HFFc6 (cell line): ENCODE measurements at places on chromosomes 5 and 9.

- DNase-seq, result peak; percentile 67
Observed at GRCh38 chr5:132458651-132459030, 31.9 kb downstream of the IRF1 start.

GRCh38 chr5:1376981-1377380 is 32.1 kb upstream of the CLPTM1L start:
- DNase-seq, result no peak

DNA sequence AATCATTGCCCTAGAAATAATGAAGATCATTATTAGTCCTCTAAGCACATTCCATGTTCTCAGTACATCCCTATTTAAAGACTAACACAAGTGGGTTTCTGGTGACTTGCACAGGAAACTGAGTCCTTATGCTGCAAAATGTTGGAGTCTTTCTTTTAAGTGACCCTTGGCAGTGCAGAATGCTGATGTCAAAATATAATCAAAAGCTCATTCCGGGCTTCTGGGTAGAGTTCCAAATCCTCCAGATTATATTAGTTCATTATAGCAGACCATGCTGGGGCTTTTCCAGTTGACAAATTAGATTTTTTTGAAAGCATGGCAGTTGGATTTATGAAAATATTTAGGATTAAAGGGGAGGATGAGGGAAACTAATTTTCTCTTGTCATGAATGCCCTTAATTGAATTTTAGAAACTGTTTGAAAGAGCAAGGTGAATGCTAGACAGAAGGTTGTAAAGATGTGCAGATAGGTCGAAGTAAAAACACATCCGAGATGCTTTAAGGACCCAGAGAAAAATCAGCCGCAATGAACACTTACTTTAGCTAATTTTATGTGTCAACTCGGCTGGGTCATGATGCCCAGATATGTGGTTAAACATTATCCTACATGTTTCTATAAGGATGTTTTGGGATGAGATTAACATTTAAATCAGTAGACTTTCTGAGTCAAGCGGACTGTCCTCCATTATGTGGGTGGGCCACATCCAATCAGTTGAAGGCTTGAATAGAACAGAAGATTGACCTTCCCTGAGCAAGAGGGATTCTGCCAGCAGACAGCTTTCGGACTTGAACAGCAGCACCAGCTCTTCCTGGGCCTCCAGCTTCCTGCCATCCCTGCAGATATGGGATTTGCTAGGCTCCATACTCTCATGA is 88.7 kb downstream of the DAP start:
- DNase-seq, result no peak

- no peak for DNase-seq
Observed at GRCh38 chr9:116549786-116550660, 137.1 kb upstream of the TRIM32 start.

DNA sequence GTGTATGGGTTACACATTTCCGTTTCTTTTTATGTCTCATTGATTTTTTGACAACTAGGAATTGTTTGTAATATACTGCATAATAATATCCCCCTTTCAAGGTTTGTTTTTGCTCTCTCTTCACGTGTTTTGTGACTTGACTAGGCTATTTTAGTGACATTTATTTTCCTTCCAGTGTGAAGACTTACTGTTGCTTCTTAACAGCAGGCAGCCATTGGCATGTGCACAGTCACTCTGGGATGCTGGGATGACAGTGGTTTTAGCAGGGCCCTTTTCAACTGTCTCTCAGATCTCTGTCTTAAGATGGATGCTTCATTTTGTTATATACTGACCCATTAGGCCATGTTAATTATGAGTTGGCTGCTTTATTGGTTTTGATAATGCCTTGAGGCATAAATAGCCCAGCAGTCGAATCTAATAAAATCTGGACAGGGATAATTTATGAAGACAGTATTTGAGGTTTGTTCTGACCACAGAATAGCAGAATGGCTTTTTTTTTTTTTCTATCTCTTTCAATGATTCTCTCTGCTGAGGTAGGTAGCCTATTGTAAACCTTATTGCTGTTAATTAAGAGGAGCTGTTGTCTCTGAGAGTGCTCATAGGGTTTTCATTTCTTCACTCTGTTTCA is 536.0 kb downstream of the GABRG2 start:
- DNase-seq, result no peak

DNA sequence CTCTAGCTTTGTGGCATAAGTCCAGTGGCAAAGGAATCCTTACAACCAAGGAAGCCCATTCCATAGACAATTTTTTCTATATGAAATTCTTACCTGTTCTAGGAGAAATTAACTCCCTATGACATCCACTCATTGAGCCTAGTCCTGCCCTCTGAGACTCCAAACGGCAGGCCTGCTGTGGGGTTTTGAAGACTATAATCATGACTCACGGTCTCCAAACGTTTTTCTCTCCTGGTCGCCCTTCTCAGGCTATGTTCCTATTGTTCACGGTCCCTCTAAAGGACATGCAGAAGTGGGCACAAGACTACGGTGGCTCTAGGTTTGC is 611 bp downstream of the EXOSC3 start:
- no peak for DNase-seq

DNA sequence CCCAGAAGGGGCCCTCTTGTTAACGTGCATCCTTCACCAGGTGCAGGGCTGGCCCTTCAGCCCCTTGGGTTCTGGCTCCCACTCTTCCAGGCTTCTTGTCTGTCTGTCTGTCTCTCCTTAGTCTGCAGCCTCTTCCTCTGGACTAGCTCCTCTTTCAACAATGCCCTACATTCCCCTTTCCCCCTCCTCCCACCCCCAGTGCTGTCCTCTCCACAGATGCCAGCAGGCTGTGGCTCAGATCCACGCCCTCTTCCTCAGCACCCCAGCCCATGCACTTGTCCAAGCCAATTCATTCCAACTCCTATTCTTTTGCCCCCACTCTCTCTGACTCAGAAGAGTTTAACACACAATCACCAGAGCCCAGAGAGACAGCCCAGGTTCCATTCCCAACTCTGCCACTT is 45.2 kb upstream of the ALDH1B1 start:
- no peak for DNase-seq

DNA sequence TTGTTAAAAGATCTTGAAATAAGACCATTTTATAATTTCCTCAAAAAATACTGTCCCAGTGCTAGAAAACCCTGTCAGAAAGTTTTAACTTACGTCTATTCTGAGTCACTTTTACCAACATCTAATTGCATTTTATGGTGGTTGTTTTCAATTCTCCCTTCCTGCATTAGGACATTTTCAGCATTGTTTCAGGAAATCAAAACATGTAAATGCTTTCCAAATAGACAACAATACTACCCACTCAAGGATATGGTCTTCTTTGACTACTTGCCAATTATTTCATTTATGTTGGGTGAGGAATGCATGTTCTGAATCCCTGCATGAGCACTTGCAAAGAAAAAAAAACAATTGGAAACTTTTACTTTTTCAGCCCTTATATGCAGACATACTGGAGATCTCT is 284.6 kb upstream of the PDE4D start:
- DNase-seq, result no peak

GRCh38 chr9:114804505-114804904 is 1.3 kb downstream of the TNFSF15 start:
- DNase-seq, result peak; percentile 83

- peak; percentile 5 for DNase-seq
Observed at GRCh38 chr5:156824800-156825199, 25.3 kb upstream of the PPP1R2B start.

- no peak for DNase-seq
Observed at GRCh38 chr5:13553896-13554295, 390.6 kb downstream of the DNAH5 start.

GRCh38 chr5:132589467-132589866 is 32.7 kb downstream of the RAD50 start:
- no peak for DNase-seq

DNA sequence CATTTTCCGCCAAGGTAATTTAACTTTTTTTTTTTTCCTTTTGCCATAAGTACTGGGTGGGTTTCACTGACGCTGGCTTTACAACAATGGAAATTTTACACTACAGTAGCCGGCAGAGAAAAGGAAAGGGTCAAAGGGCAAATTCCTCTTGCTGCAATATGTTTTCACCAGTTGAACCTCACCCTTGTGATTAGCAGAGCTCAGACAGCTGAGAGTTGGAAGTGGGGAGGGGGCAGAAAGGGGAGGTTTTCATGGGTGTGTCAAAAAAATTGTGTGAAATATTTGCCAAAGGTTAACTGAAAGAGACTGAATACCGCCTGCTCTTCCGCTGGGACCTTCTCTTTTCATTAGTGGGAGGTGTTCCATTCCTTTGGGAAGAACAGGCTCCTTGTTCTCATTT is 296.9 kb downstream of the ADAMTS6 start:
- DNase-seq, result no peak

DNA sequence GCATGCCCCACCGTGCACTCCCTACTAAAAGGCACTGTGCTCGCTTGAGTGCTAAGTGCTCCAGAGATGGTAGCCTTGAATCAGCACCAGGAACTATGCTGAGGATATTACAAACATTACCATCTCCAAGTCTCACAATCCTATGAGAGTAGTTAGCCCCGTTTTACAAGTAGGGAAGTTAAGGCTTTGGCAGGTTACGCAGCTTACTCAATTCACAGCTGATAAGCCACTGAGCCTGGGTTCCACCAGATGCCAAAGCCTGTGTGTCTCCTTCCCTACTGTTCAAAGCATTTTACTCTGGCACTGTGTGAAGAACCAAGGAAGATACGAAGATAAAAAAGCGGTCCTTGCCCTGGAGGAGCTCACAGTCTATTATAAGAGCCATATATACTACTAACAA is 216.2 kb downstream of the EBF1 start:
- DNase-seq, result no peak

GRCh38 chr5:31270396-31270795 is 76.9 kb downstream of the CDH6 start:
- DNase-seq, result no peak

GRCh38 chr5:56479696-56480077 is 246.6 kb upstream of the ANKRD55 start:
- DNase-seq, result no peak

DNA sequence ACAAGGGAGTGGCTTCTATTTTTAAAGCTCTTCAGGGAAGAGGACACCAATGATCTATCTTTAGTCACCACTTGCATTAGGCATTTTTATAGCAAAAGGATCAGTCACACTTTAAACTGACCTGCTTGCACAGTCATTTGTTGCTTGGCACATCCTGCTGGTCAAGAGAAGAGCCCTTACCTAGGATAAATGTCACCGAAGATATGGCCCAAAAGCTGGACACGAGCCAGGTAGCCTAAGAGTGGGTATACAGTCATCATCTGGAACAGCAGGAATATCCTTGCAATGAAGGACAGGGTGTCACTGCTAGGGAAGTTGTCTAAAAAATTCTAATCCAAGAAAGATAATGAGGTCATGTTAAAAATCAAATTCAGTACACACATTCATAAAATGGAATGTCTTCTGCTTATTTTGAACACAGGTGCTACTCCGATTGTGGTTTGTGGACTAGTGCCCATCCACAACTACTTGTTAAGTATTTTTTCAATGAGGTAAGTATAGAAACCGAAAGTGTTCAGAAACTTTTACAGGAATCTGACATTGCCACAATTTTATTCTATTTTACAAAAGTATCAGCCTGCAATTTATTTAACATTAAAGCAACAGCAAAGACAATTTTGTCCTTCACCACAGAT is 78.4 kb downstream of the SLC38A9 start:
- DNase-seq, result peak; percentile 74

- no peak for DNase-seq
Observed at GRCh38 chr9:125908136-125908535, 161.0 kb downstream of the PBX3 start.

DNA sequence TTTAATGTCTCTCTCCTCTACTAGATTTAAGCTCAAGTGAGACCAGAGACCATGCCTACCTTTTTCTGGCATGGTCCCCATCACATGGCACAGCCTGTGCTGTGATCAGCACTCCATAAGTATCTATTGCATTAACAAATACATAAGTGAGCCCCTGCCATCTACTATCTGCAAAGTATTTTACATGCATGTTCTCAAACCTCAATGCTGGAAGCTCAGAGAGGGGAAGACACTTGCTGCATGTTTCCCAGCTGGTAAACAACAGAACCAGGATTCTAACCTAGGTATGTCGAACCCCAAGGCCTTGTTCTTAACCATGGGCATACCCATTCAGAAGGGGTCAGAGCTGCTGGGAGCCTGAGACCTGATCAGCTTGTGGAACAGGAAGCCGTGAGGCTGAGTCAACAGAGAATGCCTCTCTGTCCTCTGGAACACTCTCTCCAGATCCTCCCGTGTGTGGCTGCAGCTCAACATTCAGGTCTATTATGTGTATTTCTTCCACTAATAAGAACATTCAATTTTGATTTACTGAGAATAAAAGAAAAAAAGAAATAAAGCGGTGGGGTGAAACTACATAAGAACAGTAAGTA is 232.5 kb upstream of the MSX2 start:
- no peak for DNase-seq

DNA sequence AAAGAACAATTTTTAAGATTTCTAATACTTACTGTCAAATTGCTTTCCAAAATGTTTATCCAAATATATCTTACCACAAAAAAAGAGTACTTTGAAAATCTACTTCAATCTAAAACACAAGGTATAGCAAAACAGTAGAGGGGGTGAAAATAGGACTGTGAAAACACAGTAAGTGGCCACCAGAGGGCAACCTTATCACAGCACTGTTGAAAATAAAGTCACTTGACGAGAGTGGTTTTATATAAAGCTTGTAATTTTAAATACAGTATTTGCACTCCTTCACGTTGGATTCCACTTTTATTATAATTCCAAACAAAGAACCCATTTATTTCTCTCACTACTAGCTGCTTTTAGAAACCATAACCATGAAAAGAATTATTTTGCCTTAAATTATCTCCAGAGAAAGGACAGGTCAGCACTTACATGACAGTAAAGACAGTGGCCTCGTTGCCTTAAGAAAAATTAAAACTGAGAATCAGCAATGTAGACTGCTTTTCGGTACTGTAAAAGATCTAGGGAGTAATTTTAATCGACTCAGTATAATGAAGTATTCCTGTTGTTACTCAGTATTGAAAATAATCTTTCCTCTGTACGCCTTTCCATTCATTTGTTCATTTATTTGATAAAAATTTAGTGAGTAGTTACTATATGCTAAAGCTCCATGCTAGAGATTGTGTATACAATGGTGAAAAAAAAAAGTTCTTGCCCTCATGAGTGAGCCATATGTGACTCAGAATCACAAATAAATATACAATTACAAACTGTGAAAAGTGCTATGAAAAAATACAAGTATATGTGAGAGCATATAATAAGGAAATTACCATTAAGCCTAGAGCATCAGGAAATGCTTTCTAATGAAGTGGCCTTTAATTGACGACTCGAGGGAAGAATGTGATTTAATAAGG is 40.0 kb upstream of the CDK5RAP2 start:
- peak; percentile 47 for DNase-seq

DNA sequence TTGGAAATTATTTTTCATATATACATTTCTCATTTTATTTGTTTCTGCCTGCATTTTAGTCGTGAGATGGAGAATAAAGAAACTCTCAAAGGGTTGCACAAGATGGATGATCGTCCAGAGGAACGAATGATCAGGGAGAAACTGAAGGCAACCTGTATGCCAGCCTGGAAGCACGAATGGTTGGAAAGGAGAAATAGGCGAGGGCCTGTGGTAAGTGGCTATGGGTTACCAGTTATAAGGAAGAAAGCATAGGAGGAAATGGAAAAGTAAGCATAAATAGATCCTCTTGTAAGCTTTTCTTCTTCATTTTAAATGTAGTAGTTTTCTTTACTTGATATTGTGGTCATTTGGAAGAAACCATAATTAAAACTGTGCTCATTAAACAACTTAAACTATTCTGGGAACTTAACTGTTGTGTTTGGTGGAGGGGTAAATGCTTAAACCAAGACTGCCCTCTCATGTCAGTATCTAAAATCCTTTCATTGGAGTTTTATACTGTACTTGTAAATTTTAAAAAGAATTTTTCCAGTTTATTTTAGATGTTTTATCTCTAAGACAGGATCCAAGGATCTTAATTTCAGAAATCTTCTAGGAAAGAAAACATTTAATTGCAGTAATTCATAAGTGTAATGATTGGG is 41.3 kb downstream of the MAP3K1 start:
- DNase-seq, result no peak
